Left lung (tissue), 14 donors: ENCODE measurements at places on chromosomes 16 and 17.

DNA sequence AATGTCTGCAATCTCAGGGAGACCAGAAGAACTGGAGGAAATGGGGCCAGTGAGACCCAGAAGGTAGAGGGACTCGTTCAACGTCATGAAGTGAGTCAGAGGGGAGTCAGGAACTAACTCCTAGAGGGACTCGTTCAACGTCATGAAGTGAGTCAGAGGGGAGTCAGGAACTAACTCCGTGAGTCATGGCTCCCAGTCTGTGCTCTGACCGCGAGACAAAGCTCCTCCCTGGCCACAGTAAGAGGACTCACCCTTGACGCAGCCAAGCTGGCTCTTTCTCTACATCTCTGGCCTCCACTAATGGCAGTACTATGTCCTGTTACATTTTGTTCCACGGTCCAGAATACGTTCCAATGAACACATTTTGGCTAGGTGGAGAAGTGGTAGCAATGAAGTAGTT is 902.5 kb downstream of the KCNJ2 start:
- no peak for DNase-seq

DNA sequence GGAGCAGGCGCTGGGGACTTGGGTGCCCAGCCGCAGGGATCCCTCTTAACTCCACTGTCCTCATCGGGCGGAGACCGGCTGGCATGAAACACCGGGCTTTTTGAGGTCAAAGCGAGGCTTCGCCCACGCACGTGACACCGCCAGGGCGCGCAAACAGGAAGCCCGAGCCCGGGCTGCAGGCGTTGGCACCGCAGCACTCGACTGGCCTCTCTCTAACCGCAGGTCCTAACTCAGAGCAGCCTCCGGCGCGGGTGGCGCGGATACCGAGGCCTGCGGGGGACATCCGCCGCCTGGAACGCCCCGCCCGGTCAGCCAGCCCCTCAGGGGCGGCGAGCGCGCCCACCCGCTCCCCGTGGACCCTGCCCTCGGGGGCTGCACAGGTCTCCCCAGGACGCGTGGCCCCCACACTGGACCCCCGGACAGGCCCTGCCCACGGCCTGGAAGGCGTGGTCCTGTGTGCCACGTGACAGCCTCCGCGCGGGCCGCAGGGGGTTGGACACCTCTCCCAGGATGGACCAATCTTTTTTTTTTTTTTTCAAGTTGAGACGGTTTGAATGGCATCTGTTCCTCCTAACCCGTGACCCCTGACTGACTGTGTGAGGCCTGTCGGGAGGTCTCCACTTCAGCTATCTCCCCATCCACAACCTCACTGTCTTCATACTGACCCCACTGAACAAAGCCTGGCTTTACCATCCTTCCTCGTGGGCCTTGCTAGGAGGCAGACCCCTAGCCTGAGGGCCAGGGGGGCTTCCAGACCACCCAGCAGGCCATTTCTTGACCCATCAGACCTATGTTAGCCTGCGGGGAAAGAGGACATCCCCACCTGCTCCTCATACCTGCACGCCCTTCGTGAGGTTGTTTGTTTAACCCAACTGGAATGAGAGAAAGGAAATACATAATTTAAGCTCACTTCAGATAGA is 8.4 kb upstream of the SLC47A2 start:
- DNase-seq: no peak

GRCh38 chr16:59510008-59510424 is 775.9 kb upstream of the GOT2 start:
- DNase-seq: no peak

DNA sequence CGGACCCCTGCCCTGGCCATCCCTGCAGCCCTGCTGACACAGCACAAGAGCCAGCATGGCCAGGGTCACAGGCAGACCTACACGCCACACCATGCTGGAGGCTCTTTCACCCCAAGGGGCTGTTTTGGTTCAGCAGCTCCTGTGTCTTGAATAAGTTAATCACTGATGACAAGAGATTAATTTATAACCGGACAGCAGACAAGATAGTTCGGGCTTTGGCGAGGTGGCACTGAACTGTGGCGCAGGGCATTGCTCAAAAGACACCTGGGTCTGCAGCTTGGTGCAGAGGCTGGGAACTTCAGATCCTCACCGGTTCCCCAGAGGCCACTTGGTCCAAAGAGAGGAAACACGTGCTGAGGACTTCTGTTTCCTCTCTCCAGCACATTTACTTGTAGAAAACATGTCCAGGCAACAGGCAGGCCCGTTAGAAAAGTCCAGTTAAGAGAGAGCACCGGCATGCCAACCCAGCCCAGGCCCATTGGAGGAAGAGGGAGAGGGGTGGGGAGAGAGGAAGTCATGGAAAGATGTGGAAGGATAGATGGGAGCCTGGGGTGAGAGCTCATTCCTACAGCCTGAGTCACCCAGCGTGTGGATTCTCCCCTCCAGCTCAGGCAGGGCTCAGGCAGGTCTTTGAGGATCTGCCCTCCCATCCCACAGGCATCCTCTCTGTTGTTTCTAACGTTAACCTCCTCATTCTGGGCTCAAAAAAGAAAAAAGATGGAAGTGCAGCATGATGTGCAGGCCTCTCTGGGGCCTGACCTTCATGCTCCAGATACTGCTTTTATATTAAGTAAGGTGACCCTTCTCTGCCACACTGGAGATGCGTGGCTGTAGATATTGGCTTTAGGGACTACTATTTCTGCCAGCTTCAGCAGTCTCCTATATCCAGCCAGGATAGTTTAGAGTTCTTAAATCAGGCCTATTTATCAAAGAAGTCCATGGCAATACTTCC is 80.0 kb upstream of the HNF1B start:
- DNase-seq: no peak

GRCh38 chr16:4019371-4019791 is 96.9 kb downstream of the ADCY9 start:
- no peak for DNase-seq

GRCh38 chr16:54928016-54928356 is 2.7 kb upstream of the IRX5 start:
- no peak for DNase-seq

DNA sequence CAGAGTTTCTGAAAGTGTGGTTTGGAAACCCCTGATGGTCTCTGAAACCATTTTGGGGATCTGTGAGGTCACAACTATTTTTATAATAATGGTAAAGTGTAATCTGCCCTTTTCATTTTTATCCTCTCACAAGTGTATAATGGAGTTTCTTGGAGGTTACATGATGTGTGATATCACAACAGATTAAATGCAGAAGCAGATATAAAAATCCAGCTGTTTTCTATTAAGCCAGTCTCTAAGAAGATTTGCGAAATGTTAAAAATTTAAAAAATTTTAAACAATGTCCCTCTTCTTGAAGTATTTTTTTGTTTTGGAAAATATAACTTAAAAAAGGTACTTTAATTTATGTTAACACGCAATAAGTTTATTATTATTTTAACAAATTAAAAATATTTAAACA is 48.7 kb downstream of the RPGRIP1L start:
- DNase-seq: no peak

DNA sequence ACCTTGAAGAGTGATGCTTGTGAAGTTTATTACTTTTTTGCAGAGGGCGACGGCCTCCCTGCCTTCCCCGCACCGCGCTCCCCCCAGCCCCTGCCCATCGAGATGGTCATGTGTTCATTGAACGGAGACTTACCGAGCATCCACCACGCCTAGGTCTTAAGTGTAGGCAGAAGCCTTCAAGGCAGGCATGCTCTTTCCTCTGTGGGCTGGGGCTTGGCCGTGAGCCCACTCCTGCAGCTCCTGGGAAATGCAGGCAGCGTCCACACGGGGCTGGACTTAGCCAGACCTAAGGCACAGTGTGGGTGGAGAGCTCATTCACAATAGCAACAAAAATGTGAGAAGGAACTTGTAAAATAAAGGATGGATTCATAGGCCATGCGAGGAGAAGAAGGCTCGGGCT is 19.2 kb downstream of the RNF213 start:
- DNase-seq: peak; percentile 80

GRCh38 chr16:49698931-49699840 is 156.7 kb downstream of the ZNF423 start:
- DNase-seq: peak; percentile 46

GRCh38 chr17:16534236-16534635 is 34.8 kb downstream of the ZNF287 start:
- no peak for DNase-seq

GRCh38 chr16:28609631-28610594 is at the start of gene SULT1A1:
TSS of gene SULT1A1 (minus strand) at chr16:28610044. CDS start at chr16:28608855, 1,189 bp downstream.
- DNase-seq: peak; percentile 43

DNA sequence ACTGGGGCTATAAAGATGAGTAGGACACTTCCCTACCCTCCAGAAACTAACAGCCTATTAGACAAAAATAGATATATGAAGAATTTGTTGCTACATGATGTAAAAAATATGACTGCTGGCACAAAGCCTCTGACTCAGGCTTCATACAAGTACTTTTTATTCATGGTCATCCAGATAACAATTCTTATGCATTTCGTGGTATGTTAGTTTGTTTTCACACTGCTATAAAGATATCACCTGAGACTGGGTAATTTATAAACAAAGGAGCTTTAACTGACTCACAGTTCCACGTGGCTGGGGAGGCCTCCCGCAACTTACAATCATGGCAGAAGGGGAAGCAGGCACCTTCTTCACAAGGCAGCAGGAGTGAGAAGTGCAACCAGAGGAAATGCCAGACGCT is 112.5 kb upstream of the HLF start:
- no peak for DNase-seq

GRCh38 chr16:17318238-17318637 is 152.5 kb downstream of the XYLT1 start:
- no peak for DNase-seq

DNA sequence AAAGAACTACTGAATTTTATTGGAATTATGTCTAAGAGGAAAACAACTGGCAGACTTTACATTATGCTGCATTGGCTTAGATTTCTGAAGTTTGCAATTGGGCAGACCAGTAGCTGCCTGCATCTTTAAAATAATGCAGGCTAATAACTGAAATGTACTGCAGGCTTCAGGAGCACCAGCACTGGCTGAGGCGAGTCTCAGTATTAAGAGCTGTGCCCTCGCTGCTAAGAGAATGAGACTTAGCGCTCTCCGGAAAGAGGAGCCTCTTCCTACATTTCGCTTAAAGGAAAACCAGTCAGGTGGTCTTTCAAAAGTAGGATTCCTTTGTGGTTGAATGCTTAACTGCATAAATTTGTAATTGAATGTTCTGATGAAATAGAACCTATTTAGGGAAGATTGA is 885 bp downstream of the CNTNAP4 start:
- DNase-seq: no peak

DNA sequence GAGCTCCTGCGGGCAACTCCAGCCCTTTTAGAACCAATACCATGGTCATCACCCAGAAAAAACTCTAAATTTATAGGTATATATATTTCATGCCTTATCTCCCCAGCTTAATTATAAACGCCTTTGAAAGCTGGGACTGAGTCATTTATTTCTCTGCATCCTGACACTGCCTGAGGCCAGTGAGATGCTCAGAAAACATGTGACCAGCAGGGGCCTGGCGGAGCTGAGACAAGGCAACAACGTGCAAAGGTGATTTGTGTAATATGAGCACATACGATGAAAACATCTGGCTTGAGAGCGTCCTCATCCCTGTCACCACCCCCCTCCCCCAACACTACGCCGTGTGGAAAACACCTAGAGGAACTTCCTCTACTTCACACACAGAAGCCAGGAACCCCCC is 22.7 kb downstream of the NXN start:
- no peak for DNase-seq

GRCh38 chr16:778447-778846 is 9.7 kb downstream of the RPUSD1 start:
- no peak for DNase-seq

DNA sequence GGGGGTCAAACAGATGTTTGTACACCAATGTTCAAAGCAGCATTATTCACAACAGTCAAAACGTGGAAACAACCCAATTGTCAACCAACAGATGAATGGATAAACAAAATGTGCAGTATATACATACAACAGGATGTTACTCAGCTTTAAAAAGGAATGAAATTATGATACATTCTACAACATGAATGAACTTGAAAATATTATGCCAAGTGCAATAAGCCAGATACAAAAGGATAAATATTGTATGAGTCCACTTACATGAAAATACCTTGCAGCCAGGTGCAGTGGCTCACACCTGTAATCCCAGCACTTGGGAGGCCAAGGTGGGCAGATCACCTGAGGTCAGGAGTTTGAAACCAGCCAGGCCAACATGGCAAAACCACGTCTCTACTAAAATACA is 39.9 kb downstream of the UBE2G1 start:
- no peak for DNase-seq

DNA sequence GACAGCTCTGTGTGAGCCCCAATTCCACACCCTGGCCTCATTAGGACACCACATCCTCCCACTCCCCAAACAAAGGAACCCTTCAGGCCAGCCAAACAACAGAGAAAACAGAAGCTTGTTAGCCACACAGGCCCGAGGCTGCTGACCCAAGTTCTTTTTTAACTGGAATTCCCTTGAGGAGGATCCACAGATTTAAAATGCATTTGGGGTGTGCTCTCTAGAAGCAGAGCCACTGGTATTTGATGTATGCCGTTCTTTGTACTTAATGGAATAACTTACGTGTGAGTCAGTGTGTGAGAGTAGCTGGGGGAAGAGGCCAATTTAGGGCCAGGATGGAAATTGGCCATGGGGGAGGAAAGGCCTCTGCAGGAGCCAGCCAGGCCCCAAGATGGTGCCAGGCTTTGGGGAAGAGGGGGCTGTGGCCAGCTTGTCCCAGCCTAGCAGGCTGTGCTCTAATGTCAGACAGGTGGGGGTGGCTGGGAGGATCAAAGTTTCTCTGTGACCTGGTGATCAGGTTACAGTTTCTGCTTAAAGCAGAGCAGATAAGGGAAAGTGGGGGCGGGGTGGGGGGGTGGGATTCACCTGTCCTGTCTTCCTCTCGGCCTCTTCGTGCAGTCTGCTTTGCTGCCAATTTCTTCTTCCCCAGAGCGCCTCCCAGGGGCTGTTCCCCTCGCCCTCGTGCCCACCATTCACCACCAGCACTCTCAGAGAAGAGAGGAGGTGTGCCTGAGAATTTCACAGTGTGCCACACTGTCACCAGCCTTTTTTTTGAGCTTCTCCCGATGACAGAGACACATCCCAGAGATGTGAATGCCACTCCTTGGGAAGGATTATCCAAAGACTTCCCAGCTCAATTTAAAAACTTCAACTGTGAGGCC is 50.8 kb downstream of the TOM1L2 start:
- peak; percentile 47 for DNase-seq
